ENCODE measurements at places on chromosomes 5 and 9. TPM values are rescaled to one million over a fixed set of nuclear protein-coding genes. Genes with fewer than 3 reads are reported as not detected.

PLPP7 gene
- total RNA-seq, result 3.4 TPM

GRIN3A gene
- 0.04 TPM for total RNA-seq

ASPN gene
- not detected for total RNA-seq

DNAJA1 gene
- total RNA-seq, result 169 TPM

CERCAM gene
- total RNA-seq, result 3.1 TPM

UNC13B gene
- total RNA-seq, result 51.7 TPM

TRIP13 gene
- 34.5 TPM for total RNA-seq

PCDHGC4 gene
- total RNA-seq, result 2.4 TPM

ECPAS gene
- 131 TPM for total RNA-seq

EDIL3 gene
- 47.2 TPM for total RNA-seq

DNAI1 gene
- 0.37 TPM for total RNA-seq

OR1L6 gene
- total RNA-seq, result not detected

ANKDD1B gene
- total RNA-seq, result not detected

PCDHA11 gene
- total RNA-seq, result 6.9 TPM

IPPK gene
- 11.4 TPM for total RNA-seq

ARHGEF28 gene
- 1.0 TPM for total RNA-seq

MYORG gene
- total RNA-seq, result 5.0 TPM

CATSPER3 gene
- total RNA-seq, result not detected

SLC1A3 gene
- total RNA-seq, result 35.3 TPM

GFPT2 gene
- total RNA-seq, result 143 TPM

EPB41L4B gene
- total RNA-seq, result 23.7 TPM

PHF24 gene
- total RNA-seq, result 0.35 TPM
